ENCODE measurements at places on chromosomes 6 and 20.
A peak's percentile ranks its signal among the peaks of the same experiment; 100 is the strongest.

DNA sequence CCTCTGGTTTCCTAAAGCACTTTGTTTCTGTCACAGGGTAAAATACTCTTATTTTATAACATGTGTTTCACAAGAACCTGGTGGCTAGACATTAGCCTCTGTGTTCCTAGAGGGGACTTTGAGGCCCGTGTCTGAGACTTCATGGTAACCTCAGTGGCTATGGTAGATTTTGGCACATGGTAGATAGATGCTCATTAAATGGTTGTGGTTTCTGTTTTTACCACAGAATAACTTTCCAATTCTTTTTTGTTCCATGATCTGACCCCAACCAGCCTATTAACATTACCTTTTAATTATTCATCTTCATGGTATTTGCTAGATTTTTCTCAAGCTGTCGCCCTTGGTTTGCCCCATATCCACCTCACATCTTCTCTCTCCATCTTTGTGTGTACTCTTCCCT is 34.3 kb downstream of the CCN2 start:
- DNase-seq: no peak

GRCh38 chr20:58399926-58400325 is 10.9 kb downstream of the VAPB start:
- DNase-seq: no peak

DNA sequence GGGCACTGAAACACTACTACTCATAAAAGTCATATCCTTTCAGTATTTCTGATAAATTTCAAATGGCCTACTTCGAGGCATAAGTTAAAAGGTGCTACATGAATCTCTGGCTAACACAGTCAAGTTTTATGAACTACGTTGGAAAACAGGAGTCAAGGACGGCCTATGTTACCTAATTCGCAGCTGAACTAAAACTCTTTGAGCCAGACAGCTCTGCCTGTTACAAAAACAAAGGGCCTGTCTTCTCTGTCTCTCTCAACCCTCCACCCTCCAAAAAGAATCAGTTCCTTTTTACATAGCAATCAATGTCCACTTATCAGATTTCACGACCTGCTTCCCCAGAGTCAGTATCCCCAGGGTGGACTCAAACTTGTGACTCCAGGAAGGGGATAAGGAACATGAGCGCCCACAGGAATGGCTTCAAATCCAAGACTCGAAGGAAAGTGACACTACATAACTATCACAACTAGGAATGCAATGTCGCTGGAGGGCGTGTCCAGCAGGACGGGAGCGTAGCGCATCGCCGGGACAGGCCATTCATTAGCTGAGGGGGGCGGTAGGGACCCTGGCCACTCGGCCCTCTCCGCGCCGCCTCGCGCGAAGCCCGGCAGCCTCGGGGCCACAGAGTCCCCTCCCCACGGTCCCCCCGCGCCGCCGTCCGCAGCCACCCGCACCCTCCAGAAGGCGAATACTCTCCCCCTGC is 591 bp downstream of the IBTK start:
- peak; percentile 52 for DNase-seq

- no peak for DNase-seq
Measured at GRCh38 chr20:8020314-8021079, 936 bp upstream of the TMX4 start.

- DNase-seq: no peak
Measured at GRCh38 chr6:95784019-95784418, 206.7 kb downstream of the MANEA start.

DNA sequence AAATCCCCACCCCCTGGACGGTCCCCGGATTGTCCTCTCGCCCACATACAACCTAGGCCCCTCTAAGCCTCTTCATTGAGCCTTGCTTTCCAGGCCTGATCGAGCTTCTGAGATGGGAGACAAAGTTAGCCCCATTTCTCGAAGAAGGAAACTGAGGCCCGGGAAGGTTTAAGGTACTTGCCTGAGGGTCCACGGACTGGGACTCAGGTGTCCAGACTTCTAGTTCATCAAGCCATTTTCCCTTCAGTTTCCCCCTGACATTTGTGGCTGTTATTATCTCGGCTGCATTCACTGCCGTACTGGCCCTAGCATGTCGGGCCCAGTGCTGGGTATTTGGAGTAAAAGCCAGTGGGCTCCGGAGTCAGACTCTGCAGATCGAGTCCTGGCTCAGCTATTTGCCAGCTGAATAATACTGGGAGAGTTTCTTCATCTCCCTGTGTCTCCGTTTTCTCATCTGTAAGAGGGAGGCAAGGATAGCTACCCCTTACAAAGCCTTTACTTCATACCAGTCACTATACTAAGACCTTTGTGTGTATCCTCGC is 633 bp downstream of the RPRD1B start:
- DNase-seq: no peak

- no peak for DNase-seq
Measured at GRCh38 chr6:137136065-137136464, 37.4 kb downstream of the IL22RA2 start.

GRCh38 chr6:31900917-31901414 is 920 bp downstream of the ZBTB12 start:
- DNase-seq: no peak

DNA sequence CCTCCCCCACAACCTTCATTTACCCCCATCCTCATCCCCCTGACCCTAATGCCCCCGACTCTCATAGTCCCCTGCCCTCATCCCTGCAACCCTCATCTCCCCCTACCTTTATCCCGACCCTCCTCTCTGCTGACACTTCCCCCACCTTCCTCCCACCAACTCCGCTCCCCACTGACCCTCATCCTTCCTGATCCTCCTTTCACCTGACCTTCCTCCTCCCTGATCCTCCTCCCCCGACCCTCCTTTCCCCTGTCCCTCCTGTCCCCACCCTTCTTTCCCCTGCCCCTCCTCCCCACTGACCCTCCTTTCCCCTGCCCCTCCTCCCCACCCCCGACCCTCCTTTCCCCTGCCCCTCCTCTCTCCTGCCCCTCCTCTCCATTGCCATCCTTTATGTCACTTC is 7.1 kb downstream of the TREML2 start:
- no peak for DNase-seq

DNA sequence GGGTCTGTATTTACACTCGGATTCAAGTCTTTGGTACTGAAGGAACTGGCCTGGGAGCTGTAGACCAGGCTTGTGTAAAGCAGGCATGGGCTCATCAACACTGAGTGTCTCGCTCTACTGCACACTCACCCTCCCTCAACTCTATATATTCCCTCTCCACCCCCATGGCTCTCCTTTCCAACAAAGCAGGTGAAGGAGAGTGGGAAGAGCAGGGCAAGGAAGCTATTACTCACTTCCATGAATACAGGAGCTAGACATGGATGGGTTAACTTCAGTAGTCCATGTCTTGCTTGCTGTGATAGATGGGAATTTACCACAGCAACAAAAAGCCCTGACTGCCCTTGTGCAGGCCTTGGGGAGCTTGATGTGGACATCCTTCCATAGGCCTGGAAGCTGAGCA is 20.7 kb upstream of the SLC2A12 start:
- no peak for DNase-seq

DNA sequence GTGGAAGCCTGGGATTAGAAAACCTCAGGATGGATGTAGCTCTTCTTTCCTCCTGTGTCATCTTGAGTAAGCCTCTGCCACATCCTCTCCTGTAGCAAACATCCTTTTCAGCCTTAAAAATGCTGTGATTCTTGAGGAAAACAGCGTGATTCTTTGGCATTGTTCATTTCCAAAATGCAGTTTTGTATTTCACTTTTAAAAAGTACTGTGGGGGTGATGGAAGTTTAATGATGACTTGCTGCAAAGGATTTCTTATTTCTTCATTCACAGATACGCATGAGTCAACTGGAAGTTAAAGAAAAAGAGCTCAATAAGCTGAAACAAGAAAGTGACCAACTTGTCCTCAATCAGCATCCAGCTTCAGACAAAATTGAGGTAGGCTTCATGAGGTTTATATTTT is 23.9 kb upstream of the SNRNP48 start:
- no peak for DNase-seq

DNA sequence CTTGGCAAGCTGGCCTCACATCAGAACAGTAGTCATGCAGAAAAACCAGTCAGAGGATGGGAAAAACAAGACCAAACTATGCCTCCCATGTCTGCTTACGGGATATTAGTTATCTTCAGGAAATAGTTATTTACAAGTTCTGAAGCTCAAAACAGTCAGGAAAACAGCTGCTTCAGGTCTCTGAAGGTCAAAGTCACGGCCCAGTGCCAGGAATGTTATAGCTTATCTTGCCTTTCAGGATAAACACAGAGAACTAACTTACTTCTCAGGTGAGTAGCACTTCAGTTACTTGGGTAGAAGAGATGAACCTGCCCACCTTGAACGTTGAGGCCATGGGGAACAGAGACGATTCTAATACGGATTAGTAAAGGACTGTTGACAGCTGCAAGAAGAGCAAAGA is 310.7 kb downstream of the KIF16B start:
- DNase-seq: no peak

GRCh38 chr6:158361961-158362669 is 49.9 kb downstream of the TULP4 start:
- no peak for DNase-seq

Data from posterior cingulate gyrus (tissue), 11 donors.